ENCODE measurements at places on chromosomes 5 and 9. TPM values are rescaled to one million over a fixed set of nuclear protein-coding genes. Genes with fewer than 3 reads are reported as not detected.

TMEM171 gene
- 1.9 TPM for total RNA-seq

DNA sequence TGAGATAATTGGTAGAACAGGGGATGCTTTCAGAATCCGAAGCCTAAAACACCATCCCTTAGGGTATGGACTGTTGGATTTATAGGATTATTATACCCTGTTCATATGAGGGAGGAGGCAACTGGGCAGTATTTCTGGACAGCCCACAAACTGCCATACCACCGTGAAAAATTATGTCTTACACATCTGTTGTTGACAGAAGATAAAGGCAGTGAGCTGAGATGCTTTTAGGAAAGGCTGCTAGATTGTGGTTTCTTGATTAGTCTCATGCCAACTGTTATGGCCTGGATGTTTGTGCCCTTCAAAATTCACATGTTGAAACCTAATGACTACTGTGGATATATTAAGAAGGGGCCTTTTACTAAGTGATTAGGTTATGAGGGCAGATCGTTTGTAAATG, 83.7 kb upstream of the DHFR start:
- no peak overlapping the region for H3K27ac ChIP-seq
- no peaks in the 10 kb centered on the region for H3K27me3 ChIP-seq
- H3K36me3 ChIP-seq = no peaks in the 10 kb centered on the region
- no peak for DNase-seq
- peaks cover 12% of the 10 kb centered on the region for H3K4me1 ChIP-seq

DNA sequence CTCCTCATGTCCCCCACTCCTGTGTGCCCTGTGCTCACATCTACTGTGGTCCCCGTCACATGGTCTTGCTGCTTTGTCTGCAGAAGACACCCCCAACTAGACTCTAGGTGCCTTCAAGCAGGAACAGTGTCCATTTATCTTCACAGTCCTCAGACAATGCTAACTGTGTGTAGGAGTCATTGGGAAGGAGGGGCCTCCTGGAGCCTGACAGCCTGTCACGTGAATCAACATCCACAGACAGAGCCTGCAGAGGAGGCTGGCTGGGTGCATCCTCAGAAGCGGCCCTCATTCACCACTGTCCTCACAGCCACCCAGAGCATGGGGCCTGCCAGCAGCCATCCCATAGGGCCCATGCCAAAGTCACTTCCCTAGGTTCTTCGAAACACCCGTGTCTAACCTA, 98.7 kb downstream of the MED10 start:
- no peaks in the 10 kb centered on the region for H3K36me3 ChIP-seq
- no peaks in the 10 kb centered on the region for H3K27me3 ChIP-seq
- DNase-seq = no peak
- H3K4me1 ChIP-seq = no peaks in the 10 kb centered on the region
- H3K27ac ChIP-seq = no peak overlapping the region

DNA sequence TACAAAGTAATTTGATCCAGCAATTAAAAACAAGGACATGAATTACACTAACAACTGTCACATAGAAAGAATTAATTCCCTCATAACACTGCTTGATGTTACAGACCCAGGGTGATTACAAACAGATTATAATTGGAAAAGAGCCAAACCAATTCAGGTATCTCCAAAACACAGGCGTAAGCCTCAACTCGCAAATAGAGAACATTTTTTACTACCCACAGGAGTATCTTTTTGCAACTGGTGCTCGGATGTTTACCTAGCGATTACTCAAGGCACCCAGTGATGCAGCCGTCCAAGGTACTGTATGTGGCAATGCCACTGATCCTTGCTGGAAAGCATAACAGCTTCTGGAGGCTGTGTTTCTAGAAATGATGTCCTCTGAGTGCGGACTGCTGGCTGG, 386.1 kb upstream of the KIF2A start:
- H3K4me3 ChIP-seq = no peak overlapping the region
- H3K27ac ChIP-seq = no peak overlapping the region

WNK2 gene
- not detected for total RNA-seq

GRCh38 chr5:39140558-39141168, 66.5 kb upstream of the RICTOR start:
- H3K27me3 ChIP-seq = no peaks in the 10 kb centered on the region
- DNase-seq = no peak
- H3K27ac ChIP-seq = no peak overlapping the region
- no peaks in the 10 kb centered on the region for H3K36me3 ChIP-seq
- peaks cover 43% of the 10 kb centered on the region for H3K4me1 ChIP-seq
- H3K4me3 ChIP-seq = no peak overlapping the region

GRCh38 chr5:98911280-98912040, 17.3 kb downstream of the CHD1 start:
- H3K4me1 ChIP-seq = peaks cover 60% of the 10 kb centered on the region
- H3K4me3 ChIP-seq = no peak overlapping the region
- no peak for DNase-seq
- H3K36me3 ChIP-seq = 0 out of 2 replicates have a peak, but pooled peaks cover 7% of the 10 kb centered on the region

- no peak overlapping the region for H3K4me3 ChIP-seq
- H3K27me3 ChIP-seq = no peaks in the 10 kb centered on the region
- DNase-seq = no peak
- no peak overlapping the region for H3K27ac ChIP-seq
- H3K4me1 ChIP-seq = no peaks in the 10 kb centered on the region
- H3K36me3 ChIP-seq = no peaks in the 10 kb centered on the region
These were observed 458.7 kb downstream of the EBF1 start for GRCh38 chr5:158641016-158641415.

DNA sequence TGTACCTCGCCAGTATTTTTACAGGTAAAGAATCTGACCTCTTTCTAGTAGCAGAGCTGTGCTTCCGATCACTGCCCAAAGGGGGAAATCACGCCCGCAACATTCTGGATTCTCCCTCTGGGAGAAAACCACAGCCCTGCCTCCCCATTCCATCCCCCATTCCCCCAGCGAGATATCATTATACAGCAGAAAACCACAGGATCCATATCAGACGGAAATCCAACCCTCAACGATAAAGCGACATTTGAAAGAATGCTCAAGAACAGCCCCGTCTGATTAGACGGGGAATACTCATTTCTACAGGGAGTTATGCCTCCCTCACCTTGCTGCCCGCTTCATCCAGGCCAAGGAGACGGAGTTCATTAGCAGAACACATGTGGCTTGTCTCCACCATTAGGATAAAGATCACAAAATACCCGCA, 172.8 kb downstream of the COL23A1 start:
- no peaks in the 10 kb centered on the region for H3K36me3 ChIP-seq
- H3K4me3 ChIP-seq = no peak overlapping the region
- no peak for DNase-seq
- no peaks in the 10 kb centered on the region for H3K4me1 ChIP-seq
- no peak overlapping the region for H3K27ac ChIP-seq

DNA sequence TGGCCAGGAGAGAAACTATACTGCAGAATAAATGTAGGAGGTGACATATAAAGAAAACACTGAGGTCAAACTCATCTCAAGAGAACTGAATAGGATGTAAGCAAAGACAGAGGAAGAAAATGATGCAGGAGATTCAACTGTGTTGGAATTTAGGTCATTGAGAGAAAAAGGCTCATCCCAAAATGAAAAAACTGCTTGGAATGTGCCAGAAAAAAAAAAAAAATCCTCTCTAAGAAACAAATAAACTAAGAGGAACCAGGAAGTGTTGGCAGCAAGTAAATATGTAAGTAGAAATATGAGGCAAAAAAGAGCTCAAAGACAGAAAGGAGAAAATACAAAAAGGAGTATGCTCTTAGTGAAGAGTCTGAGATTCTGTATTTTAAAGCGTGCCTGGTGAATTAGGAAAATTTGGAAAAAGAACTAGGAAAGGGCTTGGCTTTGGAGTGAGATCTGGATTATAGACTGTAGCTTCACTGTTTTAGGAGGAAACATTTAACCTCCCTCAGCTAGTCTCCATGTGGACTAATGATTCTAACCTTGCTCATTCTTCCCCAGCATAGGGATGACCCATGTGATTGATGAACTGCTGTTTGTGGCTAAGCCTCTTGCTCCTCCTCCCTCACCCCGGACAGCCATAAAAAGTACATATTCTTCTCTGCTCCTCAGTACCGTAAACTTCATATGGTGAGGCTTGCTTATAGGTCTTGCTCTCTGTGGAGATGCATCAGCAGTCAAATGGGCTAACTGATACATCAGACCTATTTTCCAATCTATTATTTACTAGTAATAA, 185.6 kb upstream of the POU5F2 start:
- H3K36me3 ChIP-seq = no peaks in the 10 kb centered on the region
- no peak overlapping the region for H3K4me3 ChIP-seq
- H3K27me3 ChIP-seq = no peaks in the 10 kb centered on the region
- DNase-seq = peak; percentile 8
- peaks cover 34% of the 10 kb centered on the region for H3K4me1 ChIP-seq

DNA sequence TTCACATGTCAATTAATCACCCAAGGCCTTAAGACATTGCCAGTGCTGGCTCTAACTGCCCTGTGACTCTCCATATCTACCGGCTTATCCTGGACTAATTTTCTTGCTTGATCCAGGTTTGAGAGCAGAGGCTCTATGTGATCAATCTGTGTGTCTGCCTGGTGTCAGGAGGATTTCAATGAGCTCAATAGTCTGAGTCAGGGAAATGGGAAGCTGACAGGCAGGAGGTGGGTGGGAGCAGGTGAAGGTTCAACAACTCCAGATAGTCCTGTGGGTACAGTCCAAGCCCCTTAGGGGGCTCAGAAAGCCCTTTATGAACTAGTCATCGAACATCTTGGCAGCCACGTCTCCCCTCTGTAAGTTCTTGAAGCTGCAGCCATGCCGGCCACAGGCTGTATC, 72.2 kb downstream of the SHB start:
- H3K36me3 ChIP-seq = peaks cover 16% of the 10 kb centered on the region
- peaks cover 3% of the 10 kb centered on the region for H3K27me3 ChIP-seq
- no peak overlapping the region for H3K4me3 ChIP-seq
- DNase-seq = no peak

- DNase-seq = no peak
- no peaks in the 10 kb centered on the region for H3K36me3 ChIP-seq
- no peaks in the 10 kb centered on the region for H3K4me1 ChIP-seq
- no peak overlapping the region for H3K4me3 ChIP-seq
These were observed 28.4 kb upstream of the NADK2 start for GRCh38 chr5:36270175-36270574.

DNA sequence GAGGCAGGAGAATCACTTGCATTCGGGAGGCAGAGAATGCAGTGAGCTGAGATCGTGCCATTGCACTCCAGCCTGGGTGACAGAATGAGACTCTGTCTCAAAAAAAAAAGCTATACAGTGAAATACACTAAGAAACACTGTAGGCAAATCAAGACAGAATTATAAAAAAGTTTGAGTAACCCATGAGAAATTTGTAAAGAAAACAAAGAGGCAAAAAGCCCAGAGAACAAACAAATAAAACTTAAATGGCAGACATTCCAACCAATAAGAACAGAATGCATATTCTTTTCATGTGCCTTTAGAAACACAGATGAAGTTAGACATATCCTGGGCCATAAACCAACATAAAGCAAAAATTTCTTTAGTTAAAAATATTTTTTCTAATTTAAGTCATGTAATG, 30.6 kb downstream of the ZNF169 start:
- DNase-seq = peak; percentile 71
- H3K27me3 ChIP-seq = no peaks in the 10 kb centered on the region
- peak overlapping the region; percentile 54 for H3K4me3 ChIP-seq
- H3K36me3 ChIP-seq = peaks cover 19% of the 10 kb centered on the region
- peak overlapping the region; percentile 42 for H3K27ac ChIP-seq

- no peak overlapping the region for H3K27ac ChIP-seq
- peaks cover 9% of the 10 kb centered on the region for H3K4me1 ChIP-seq
- H3K4me3 ChIP-seq = no peak overlapping the region
- H3K27me3 ChIP-seq = peaks cover 22% of the 10 kb centered on the region
- peaks cover 12% of the 10 kb centered on the region for H3K36me3 ChIP-seq
These were observed 239.0 kb downstream of the FSTL4 start for GRCh38 chr5:133373121-133373870.

DNA sequence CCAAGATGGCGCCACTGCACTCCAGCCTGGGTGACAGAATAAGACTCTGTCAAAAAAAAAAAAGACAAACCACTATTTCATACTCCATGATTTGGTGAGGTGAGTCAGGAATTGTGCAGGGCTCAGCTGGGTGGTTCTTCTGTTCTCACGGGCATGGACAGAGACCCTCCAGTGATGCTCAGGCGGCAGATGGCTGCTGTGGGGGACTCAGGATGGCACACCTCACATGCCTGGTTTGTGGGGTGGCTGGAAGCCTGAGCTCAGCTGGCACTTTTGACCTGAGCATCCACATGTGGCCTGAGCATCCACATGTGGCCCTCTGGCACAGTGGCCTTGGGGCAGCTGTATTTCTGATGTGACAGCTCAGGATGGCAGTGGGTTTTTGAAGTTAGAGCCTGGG, 217.2 kb downstream of the IRX2 start:
- no peak overlapping the region for H3K4me3 ChIP-seq
- no peak overlapping the region for H3K27ac ChIP-seq
- no peak for DNase-seq
- H3K36me3 ChIP-seq = no peaks in the 10 kb centered on the region
- H3K4me1 ChIP-seq = no peaks in the 10 kb centered on the region

GRCh38 chr5:179414459-179415261, 69.4 kb upstream of the ADAMTS2 start:
- H3K36me3 ChIP-seq = no peaks in the 10 kb centered on the region
- peaks cover 22% of the 10 kb centered on the region for H3K27me3 ChIP-seq
- H3K4me1 ChIP-seq = no peaks in the 10 kb centered on the region
- H3K27ac ChIP-seq = no peak overlapping the region
- DNase-seq = no peak

AK8 gene
- 0.60 TPM for total RNA-seq

CDH9 gene
- total RNA-seq = not detected

DNA sequence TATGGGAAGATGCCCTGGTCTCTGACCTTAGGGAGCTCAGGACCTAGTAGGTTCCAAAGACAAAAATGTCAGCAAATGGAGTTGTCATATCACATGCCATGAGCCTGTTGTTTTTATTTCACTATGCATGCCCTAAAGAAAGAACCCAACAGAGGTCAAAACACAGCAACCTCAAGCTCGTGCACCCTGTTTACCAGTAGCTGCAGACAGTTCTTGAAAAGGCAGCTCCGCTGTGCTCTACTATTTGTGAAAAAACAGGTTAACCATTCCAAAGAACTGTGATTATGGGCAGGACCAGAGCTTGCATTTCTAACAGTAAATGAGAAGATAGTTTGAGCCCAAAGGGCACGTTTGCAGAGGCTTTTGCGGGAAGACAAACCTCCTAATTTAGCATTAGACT, 22.8 kb downstream of the ITK start:
- no peak overlapping the region for H3K27ac ChIP-seq
- DNase-seq = no peak
- H3K4me1 ChIP-seq = no peaks in the 10 kb centered on the region
- no peaks in the 10 kb centered on the region for H3K36me3 ChIP-seq
- no peak overlapping the region for H3K4me3 ChIP-seq
- H3K27me3 ChIP-seq = peaks cover 2% of the 10 kb centered on the region

DNA sequence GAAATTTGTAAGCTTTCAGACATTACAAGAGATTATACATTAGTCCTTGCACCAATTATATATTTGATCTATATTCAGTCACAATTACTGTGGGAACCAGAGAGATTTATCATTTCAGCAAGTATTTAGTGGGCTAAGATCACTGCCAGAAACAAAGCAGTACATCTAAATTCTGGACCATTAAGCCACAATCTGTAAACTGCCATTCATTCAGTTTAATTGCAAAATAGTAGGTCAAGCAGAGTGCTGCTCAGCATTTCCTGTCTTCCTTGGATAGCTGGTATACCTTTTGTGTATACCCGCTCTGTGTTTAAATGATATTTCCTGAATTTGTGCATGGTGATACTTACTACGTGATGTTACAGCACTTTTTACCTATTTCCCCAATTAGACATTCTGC, 42.6 kb downstream of the CDH10 start:
- no peak overlapping the region for H3K27ac ChIP-seq
- H3K27me3 ChIP-seq = no peaks in the 10 kb centered on the region
- H3K4me1 ChIP-seq = no peaks in the 10 kb centered on the region
- no peak for DNase-seq
- peaks cover 5% of the 10 kb centered on the region for H3K36me3 ChIP-seq

All from HFFc6 (cell line).